ENCODE measurements at places on chromosomes 6 and 20.
A peak's percentile ranks its signal among the peaks of the same experiment; 100 is the strongest.

GRCh38 chr6:99282479-99283062, 66.9 kb downstream of the FAXC start:
- no peak for DNase-seq

DNA sequence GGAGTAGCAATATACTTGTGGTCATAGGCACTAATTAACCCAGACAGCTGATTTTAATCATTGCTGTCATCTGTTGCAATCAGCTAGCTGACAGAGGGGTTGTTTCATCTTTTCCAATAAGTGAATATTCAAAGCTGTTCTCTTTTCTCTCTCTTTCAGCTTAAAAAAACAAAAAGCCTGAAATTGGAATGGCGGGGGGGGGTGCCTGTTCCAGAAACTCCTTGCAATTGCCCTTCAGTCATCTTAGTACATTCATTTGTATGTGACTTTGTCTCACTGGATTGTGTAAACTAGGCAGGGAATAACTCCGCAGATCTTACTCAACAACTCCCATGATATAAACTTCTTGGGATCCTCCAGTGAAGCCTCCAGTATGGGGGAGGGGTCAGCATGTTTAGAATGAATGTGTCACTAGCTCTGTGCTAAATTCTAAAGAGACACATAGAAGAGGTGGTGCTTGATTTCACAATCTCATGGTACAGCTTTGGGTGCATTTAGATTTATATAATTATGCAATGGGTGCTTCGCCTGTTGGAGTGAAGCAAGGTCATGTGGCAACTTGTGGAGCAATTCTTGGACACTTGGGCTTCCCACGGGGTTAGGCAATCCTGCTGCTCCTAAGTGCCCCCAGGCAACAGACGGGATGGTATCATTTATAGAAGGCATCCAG, 40.1 kb downstream of the SLC24A3 start:
- no peak for DNase-seq

GRCh38 chr20:40488401-40488800, 200.6 kb downstream of the MAFB start:
- no peak for DNase-seq

GRCh38 chr6:31739639-31740396, at the start of gene MSH5:
Gene MSH5, plus strand, starts transcription at chr6:31740005. Its CDS starts 462 bp downstream, at chr6:31740467.
- DNase-seq = peak; percentile 97

DNA sequence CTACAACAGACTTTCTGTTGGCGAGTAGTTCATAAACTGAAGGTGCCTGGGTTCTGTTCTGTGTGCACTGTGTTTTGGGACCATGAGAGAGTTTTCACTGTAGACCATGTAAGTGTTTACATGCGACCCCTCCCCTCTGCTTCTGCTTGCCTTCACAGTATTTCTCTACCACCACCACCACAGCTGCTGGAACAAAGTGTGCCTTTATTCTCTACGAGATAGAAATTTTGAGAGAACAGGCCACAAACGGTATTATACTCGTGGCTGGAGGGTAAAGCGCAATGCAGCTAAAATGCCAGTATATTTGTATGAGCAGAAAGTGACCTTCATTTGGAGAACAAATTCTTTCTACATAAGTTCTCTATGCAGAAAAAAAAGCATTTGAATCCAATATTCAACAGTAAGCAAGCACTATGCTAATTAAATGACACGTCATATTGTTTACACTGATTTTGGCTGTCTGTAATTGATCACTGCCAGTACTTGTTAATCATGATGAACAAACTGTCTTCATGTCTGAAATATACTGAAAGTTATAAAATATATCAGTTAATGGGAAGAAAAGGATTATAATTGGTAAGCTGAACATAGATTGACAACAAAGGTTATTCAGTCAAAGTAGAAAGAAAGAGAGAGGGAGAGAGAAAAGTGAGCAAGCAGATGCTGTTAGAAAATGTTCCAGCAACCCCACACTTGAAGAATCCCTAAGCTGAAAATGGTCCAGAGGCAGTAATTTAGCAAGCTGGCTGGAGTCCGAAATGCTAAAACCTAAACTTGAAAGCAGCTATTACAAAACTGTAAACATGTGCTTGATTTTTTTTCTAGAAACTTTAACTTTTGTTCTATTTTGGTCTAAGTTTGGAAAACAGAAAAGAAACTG, 8.8 kb downstream of the CLDN20 start:
- no peak for DNase-seq

- DNase-seq = peak; percentile 61
Measured at GRCh38 chr6:25278914-25279747, at the start of gene CARMIL1. Gene CARMIL1, plus strand, starts transcription at chr6:25279374. Its CDS starts 422 bp downstream, at chr6:25279796.

- DNase-seq = no peak
Measured at GRCh38 chr6:14310960-14311359, 193.4 kb downstream of the CD83 start.

DNA sequence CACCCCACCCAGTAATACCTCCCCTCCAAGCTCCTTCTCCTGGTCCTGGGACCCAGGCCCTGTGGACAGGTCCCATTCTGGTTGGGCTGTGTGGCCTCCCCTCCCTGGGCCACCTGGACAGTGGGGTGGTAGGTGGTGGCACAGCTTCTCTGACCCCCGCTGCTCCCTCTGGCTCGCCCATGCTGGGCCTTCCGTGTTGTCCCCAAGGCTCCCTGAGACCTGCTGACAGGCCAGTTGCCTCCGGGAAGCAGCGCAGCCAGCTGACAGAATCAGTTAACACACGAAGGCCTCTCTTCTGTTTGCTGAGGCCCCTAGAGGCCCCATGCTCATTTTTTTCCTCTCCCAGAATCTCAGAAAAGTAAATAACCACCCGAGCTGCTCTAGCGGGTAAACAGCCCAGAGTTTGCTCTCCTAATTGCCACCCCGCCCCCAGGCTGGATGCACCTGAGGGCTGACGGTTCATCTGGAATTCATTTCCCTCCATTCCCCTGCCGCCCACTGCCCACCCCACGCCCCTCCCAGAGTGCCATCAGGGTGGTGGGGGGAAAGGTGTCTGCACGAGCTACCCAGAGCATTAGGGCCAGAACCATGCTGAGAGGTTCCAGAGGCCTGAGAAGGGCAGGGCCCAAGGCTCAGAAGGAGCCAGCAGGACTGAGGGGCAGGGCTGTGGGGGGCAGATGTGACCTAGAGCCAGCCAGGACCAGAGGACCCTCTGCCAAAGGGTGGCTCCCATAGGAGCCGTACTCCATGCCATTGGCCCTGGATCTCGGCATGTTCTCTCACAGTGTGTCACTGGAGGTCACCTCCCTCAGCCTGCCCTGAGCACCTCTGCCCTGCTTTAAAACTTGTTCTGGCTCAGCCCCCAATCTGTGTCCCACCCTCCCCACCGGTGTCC, 157.5 kb downstream of the GRM4 start:
- no peak for DNase-seq

DNA sequence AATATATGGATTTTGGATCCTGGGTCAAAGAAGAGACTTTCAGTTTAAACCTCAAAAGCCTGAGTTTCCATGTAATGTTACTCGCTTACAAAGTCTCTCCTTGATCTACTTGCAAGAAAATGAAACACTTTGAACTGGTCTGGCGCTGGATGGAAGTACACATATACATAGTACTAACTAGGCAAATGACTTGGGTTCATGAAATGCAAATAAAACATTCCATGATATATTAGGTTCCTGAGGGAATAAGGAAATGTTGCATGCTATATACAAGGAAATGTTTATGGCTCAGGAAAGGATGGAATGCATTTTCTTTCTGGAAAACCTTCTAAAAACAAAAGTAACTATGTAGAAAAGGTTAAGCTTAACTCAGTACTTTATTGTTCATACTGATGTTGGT, 11.4 kb upstream of the TXLNB start:
- DNase-seq = no peak

DNA sequence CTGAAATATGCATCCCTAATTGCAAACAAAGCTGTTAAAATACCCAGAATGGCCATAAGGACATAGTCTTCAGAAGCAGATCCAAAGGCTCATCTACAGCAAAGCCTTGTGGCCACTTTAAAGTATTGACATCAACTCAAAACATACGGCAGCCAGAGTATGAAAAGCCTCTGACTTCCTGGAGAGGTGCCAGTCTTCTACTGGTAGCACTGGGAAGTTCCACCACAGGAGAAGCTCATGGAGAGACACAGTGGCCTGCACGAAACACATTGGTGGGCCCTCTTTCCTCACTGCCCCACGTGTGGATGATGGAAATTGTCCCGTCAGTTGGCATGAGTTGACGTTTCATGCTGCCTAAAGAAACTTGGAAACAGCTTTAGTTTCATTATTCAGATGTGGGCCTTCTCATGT, 202.6 kb upstream of the HEY2 start:
- no peak for DNase-seq

GRCh38 chr20:24840121-24840713, 108.9 kb upstream of the CST7 start:
- no peak for DNase-seq

- no peak for DNase-seq
Measured at GRCh38 chr6:136405420-136406029, 115.9 kb upstream of the BCLAF1 start.

- DNase-seq = no peak
Measured at GRCh38 chr6:30970946-30971345, 12.6 kb upstream of the MUC21 start.

GRCh38 chr6:3625980-3626563, 125.4 kb downstream of the PXDC1 start:
- no peak for DNase-seq

DNA sequence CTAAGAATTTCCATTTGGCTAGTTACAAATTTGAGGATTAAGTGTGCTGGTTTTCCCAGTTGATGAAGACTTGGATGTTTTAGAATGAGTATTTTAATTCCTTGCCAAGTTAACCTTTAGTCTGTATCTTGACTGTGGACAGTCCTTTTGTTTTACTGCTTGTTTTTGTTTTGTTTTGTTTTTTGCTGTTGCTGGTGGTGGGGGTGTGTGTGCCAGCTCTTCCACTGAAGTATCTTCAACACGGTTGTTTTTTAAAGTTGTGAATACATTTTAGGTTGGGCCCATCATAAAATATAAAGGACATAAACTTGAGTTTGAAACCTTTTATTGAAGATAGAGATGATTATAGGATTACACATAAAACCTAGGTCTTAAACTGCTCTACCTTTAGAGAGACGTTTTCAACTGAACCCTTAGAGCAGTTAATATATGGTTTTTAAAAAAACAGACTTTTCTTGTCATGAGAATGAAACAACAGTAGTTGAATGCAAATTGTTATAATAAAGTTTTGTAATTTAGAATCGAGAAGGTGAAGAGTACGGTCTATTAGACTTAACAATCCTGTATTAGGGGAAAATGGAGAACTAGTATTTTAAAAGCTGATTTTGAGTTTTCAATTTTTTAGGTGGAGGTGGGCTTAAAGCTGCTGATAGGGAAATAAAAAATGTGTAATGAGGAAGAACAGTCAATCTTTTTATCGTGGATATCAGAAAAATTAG, 4.0 kb downstream of the QKI start:
- DNase-seq = no peak

DNA sequence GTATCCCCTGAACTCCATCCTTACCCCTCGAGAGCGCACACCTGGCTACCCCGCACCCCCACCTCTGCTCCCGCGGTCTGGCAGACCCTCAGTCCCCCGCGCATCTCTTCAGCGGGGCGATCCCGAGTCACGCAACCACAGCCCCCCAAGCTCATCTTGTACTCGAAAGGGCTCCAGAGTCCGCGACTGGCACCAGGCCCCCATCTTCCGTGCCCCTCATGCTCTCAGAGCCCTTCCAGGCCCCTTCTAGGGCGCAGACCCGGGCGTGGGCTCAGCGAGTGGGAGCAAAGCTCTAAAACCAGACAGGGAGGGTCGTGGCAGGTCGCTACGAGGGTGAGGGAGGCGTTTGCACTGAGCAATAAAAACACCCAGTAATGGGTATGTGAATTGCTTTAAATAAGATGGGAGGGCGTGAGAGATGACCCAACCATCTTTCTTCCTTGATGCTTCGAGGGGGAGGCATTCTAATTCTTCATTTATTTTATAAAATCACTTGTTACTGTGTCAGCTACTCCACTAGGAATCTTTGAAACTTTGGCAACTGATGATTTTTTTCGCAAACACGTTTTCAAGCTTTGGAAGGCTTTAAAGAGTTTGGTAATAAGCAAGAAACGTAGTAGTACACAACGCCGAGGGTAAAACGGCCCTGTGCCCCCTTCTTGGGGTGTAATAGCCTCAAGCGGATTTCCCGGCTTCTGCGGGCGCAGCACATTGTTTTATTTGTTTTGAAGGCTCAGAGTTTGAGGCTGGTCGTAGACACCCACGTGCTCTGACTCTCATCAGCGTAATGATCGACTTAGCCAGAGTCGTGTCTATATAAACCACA, 42.6 kb upstream of the SUPT3H start:
- peak; percentile 61 for DNase-seq

GRCh38 chr6:16698997-16699868, 62.0 kb downstream of the ATXN1 start:
- DNase-seq = peak; percentile 77

- no peak for DNase-seq
Measured at GRCh38 chr6:56766806-56767178, 124.1 kb upstream of the DST start.

GRCh38 chr20:54716174-54716747, 240.9 kb downstream of the DOK5 start:
- DNase-seq = no peak

DNA sequence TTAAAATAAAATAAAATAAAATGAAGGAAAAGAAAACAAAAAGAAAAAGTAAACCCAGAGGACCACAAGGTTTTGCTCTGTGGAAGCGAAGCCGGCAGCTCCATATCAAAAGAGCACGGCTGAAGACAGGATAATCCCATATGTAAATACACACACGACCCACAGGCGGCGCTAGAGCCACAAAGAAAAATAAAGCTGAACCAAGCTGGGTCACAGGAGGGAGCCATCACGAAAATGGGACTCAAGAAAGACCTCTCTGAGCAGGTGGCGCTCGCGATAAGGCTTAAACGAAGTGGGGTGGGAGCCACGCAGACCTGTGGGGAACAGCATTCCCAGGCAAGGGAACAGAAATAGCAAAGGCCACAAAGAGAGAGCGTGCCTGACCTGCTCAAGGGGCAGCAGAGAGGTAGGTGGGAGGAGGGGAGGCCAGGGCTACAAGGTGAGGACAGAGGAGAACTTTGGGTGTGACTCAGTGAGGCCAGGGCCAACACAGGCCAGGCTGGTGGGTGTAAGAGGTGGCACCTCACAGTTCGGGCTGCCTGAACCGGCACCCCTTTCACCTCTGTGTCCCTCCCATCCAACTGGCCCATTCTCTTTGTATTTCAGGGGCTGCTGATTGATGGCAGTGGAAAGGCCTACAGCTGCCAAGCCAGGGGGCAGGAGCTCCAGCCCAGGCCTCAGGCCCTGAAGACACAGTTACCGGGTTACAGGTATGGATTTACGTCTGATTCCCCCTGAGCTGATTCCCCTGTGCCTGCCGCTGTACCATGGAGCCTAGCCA, 26.0 kb downstream of the PTGIS start:
- peak; percentile 69 for DNase-seq

GRCh38 chr6:141580988-141581552, 551.7 kb upstream of the GJE1 start:
- no peak for DNase-seq

DNA sequence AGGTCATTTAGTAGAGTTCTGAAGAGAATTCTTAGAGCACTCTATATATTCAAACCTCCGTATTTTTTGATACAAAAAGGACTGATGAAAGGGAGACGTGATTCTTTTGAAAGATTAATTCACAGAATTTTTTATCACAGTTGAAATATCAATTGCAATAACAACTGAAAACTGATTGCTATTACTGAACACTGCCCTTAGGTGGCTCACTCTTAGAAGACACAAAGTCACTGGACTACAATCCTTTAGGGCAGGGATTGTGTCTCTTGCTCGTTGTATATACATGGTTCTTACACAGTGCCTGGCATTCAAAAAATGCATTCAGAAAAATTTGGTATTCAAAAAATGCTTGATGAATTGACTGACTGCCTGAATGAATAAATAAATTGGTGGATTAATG, 17.1 kb upstream of the CALHM6 start:
- peak; percentile 14 for DNase-seq

GRCh38 chr6:12384357-12384912, 94.3 kb downstream of the EDN1 start:
- no peak for DNase-seq

Data from CD4-positive, alpha-beta T cell treated with Interleukin-2 at 100 ng/mL for 4 hours (primary cell).